Diencephalon (tissue), 1 donor: ENCODE measurements at places on chromosomes 1 and 21. TPM values are rescaled to one million over a fixed set of nuclear protein-coding genes. Genes with fewer than 3 reads are reported as not detected.

CFHR3 gene
- total RNA-seq: not detected

NTMT2 gene
- not detected for total RNA-seq

ZBTB8A gene
- total RNA-seq: 25.8 TPM

PLD5 gene
- total RNA-seq: 6.0 TPM

IL10 gene
- total RNA-seq: 0.46 TPM

UBL4B gene
- not detected for total RNA-seq
